ENCODE measurements at places on chromosomes 3 and 15.
A peak's percentile ranks its signal among the peaks of the same experiment; 100 is the strongest.

DNA sequence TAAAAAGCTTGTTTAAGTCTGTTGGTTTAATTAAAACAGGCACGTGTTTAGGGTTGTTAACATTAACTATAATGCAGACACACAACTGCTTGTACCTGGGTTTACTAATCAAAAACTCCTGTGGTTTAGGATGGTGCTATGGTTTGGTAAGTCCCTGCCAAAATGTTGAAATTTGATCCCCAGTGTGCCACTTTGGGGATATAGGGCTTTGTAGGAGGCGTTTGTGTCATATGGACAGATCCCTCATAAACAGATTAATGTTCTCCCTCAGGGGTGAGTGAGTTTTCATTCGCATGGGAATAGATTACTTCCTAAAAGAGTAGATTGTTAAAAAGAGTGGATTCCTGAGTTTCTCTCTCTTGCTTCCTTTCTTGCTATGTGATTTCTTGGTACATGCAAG is 18.7 kb upstream of the GK5 start:
- DNase-seq = no peak

- no peak for DNase-seq
Measured at GRCh38 chr15:99474909-99475753, 90.7 kb upstream of the MEF2A start.

- DNase-seq = no peak
Measured at GRCh38 chr15:42737529-42738328, 801 bp upstream of the CDAN1 start.

- no peak for DNase-seq
Measured at GRCh38 chr3:34464646-34465045, 666.2 kb downstream of the PDCD6IP start.

DNA sequence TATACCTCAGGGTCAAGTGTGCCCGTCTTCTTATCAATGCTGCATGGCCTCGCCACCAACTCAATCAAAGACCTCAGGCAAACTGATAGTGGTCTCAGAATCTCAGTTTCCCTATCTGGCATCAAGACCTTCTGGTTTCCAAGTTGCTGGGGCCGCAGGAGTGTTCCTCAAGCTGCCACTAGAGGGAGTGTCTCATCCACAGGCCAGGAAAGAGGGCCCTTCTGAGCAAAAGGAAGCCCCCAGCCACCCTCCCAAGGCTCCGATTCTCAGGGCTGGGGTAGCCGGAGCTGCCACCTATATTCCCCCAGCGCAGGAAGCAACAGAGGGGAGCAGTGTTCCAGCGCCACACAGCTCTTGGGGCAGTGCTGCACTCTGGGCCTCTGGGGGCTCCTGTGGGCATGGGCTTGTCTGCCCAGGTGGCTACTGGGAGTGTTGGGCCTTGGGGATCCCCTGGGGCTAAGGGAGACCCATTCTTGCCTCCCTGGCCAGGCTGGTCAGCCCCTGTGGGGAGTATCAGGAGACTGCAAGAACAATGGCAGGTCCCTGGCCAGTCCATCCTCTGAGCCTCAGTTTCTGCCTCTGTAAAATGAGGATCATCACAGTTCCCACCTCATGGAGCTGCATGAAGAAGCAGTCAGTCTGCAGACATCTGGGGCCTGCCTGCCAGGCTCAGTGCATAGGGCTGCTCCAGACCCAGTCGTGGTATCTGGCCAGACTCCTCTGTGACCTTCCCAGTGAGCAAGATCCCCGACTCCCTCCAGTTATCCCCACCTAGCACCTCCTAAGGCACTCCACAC is 23.4 kb upstream of the SEC13 start:
- no peak for DNase-seq

DNA sequence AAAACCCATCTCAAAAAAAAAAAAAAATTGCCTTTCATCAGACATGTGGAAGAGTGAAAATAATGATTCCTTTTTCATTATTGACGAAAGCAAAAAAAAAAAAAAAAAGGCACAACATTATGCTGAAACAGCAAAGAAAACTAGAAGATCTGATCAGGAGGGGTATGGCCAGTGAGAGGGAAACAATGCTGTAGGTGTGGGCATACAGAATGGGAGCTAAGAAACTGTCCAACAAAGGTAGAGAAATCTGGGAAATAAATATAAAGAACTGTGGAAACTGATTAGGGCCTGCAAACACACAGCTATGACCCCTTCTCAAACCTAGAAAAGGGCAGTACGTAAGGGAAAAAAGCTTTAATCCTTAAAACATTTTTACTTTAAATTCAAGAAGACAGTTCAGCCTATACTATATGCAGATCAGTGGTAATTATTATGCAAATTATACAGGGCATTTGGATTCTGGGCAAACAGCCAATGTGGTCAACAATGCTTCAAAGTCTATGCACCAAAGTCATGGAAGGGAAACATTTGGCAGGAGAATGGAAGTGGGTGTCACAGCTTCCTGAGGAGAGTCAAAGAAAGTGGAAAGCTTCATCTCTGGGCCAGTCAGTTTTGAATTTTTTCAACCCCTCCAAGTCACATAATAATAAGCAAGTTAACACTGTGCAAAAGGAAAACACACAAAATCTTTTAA is 68.3 kb upstream of the SLC12A8 start:
- DNase-seq = peak; percentile 45

DNA sequence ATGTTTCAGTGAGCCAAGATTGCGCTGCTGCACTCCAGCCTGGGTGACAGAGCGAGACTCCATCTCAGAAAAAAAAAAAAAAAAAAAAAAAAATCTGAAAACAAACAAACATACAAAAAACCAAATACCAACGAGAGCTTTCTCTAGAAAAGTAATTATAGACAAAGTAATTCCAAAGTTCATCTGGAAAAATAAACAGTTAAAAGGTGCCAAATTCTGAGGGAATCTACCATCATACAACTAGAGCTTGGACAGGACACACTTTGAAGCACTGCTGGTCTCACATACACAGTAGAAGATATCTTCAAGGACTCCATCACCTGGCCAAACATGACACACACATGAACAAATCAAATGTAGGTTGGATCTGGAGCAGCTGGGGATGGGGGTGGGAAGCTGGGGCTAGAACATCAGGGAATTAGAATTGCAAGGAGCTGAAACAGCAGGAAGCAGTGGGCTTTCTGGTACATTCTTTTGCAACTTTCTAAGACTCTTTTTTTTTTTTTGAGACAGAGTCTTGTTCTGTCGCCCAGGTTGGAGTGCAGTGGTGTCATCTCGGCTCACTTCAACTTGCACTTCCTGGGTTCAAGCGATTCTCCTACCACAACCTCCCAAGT is 41.1 kb upstream of the CTSH start:
- DNase-seq = no peak

DNA sequence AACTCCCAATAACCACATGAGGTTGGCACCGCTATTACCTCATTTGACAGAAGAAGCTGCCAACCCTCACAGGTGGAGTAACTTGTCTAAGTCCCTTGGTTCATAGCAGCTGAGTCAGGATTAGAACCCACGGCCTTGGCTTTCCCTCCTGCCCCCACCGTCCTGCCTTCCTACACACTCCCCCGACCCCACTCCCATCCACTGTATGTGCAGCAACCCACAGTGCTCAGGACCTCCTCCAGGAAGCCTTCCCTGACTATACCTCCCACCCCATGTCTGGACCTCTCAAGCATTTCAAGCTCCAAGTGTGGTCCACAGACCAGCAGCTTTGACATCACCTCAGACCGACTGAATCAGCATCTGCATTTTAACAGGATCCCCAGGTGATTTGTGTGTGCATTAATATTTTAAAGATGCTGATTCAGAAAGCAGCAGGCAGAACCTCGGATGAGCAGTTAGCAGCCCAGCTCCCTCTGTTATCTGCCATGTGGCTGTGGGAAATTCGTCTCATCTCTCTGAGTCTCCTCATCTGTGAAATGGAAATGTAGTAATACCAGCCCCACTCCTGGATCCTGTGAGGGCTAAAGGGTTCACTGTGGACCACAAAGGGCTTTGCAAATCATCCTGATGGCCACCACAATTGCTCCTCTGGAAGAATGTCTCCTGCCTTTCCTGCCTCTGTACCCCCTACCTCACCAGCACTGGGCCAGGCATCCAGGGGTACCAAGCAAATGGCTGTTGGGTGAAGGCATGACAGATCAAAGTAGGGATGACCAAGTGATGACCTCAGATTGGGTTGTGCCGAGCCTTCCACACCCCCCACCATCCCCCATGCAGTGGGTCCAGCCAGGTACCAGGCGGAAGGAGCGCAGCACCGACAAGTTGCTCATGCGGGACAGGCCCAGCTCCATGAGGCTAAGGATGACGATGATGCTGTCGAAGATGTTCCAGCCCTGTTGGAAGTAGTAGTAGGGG is 62.7 kb downstream of the SCN5A start:
- no peak for DNase-seq

- no peak for DNase-seq
Measured at GRCh38 chr3:46674031-46674845, 19.2 kb downstream of the ALS2CL start.

DNA sequence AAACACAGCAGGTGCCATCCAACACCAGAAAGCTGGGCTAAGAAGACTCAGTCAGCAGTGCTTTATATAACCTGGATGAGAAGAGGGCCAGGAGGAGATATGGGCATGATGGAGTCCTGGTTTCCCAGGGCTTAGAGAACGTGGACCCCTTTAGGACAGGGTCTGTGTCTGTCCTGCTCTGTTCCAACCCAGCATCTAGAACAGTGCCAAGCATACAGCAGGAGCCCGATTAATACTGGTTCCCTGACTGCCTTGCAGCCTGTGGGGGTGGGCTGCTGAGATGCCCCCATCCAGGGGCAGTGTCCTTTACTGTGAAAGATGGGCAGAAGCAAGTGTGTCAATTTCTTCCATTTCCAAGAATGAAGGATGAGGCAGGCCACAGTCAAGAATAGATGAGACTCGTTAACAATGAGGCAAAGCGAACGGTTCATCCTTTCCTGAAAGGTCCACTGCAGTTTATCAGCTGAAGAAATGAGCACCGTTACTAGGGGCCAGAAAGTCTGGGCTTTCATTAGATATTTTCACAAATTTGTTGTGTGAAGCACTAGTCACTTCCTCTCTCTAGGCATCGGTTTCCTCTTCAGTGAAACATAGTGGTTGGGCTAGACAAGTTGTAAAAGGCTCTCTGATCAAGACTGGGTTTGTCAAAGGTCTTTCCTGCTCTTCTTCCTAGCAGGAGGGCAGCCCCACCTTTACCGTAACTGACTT is 72.0 kb upstream of the HERC1 start:
- DNase-seq = no peak

- no peak for DNase-seq
Measured at GRCh38 chr15:81942655-81943195, 103.1 kb downstream of the MEX3B start.

- no peak for DNase-seq
Measured at GRCh38 chr3:152539191-152539764, 270.5 kb downstream of the MBNL1 start.

DNA sequence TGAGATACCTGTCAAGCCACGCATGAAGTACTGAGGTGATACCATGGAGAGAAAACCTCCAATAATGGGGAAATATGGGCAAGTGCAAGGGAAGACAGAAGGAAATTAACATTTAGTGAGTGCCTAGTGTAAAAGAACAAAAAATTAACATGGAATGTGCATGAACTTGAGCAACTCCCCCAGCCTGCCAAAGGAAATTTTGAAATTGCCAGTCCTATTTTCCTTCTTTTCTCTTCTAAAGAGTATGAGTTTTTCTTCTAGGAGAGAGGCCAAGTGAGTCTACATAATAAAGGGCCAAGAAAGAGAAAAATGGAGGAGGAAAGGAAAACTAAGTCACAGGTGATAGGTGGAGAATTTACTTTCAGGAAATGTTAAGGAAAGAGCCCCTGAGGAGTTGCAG is 602.4 kb upstream of the MDFIC2 start:
- no peak for DNase-seq

- DNase-seq = no peak
Measured at GRCh38 chr15:40762919-40763800, 708 bp upstream of the GCHFR start.

GRCh38 chr15:38247336-38247735 is 5.3 kb upstream of the SPRED1 start:
- DNase-seq = no peak

DNA sequence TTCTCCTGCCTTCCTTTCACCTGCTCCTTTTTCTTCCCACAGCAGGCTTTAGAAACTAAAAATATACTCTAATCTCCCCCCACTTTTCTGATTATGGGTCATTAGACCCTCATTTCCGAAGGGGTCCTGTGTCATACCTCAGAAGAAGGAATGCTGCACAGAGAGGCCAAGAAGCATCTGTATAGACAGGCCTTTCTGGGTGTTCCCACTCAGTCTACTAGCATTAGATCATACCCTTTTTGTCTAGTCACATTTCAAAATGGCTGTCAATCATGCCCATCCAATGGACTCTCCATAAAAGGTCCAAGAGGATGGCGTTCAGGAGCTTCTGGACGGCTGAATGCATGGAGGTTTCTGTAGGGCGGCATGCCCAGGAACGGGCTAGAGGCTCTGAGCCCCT is 192.2 kb downstream of the SUCLG2 start:
- no peak for DNase-seq

- no peak for DNase-seq
Measured at GRCh38 chr3:132285620-132285945, 31.6 kb upstream of the ACP3 start.

DNA sequence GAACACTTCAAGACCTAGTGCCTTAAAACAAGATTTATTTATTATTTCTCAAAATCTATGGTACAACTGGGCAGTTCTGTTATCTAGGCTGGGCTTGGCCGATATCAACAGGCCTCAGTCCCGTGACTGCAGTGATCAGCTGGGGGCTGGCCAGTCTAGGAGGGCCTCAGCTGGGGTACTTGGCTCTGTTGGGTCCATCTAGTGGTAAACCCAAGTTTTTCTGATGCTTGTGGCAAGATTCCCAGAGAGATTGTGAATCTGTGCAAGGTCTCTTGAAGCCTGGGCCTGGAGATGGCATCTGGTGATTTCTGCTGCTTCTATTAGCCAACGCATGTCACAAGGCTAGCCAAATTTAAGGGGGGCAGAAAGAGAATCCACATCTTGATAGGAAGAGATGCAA is 482.4 kb upstream of the SGO1 start:
- DNase-seq = no peak

DNA sequence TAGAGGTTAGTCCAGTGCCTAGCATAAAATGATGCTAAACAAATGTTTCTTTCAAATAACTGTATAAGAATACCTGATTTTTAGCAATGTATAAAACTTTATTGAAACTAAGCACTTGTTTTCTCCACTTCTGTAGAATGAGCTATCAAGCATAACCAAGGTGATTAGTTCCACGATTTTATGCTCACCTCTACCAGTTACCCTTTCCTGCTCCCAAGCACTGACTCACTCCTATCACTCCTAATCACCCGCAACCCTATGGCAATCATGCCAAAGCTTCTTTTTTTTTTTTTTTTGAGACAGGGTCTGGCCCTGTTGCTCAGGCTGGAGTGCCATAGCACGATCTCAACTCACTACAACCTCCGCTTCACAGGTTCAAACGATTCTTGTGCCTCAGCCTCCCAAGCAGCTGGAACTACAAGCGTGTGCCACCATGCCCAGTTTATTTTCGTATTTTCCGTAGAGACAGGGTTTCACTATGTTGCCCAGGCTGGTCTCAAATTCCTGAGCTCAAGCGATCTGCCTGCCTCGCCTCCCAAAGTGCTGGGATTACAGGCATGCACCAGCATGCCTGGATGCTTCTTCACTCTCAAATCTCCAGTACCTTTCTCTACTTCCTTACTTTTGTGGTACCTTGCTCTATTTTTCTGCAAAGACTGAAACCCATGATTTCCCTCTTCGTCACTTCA is 3.9 kb downstream of the HSPBAP1 start:
- DNase-seq = no peak
